ENCODE measurements at places on chromosomes 5 and 9.

DNA sequence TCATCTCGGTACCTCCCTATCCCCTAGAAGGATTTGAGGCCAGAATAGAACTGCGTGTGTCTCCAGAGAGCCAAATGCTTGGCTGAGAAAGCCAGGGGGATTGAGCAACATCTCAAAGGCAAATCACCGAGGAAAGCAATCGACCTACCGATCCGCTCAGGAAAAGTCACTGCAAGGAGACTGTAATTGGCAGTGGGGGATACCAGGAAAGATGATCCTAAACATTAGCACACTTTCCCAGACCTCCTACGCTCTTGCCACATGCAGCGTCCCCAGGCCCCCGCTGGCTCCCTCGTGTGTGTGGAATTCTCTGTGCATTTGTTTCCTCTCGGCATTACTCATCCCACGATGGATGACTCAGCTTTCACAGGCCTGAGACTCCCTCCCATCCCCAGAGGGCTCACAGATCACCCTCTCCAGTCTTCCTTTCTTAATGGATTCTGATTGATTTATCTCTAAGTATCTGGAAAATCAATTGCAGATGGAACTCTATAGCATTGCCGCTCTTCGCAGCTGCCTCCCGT lies 82.2 kb upstream of the ICE1 start:
- no peak for DNase-seq

- no peak for DNase-seq
Observed at GRCh38 chr9:100602342-100602801, 24.5 kb downstream of the CAVIN4 start.

GRCh38 chr5:175003531-175003930 lies 279.1 kb downstream of the MSX2 start:
- no peak for DNase-seq

DNA sequence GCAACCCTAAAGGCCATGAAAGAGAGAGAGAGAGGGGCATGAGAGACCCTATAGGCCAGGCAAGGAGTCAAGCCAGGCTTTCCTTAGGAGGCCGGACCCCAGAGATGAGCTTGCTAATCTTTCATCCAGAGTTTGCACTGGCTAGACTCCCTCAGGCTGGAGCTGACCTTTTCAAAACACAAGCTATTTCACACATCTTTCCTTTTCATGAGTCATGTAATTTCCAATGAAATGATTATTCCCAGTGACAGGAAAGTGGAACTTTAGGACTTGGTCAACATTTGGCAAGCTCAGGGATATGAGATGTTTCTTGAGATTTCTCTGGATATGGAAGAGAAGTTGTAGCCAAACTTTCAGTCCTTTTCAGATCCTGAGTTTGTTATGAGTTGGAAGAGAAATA lies 117.7 kb downstream of the TARS1 start:
- no peak for DNase-seq

- DNase-seq: no peak
Observed at GRCh38 chr5:32233220-32233695, 59.1 kb upstream of the GOLPH3 start.

- DNase-seq: no peak
Observed at GRCh38 chr9:124452841-124453585, 2.8 kb downstream of the ADGRD2 start.

DNA sequence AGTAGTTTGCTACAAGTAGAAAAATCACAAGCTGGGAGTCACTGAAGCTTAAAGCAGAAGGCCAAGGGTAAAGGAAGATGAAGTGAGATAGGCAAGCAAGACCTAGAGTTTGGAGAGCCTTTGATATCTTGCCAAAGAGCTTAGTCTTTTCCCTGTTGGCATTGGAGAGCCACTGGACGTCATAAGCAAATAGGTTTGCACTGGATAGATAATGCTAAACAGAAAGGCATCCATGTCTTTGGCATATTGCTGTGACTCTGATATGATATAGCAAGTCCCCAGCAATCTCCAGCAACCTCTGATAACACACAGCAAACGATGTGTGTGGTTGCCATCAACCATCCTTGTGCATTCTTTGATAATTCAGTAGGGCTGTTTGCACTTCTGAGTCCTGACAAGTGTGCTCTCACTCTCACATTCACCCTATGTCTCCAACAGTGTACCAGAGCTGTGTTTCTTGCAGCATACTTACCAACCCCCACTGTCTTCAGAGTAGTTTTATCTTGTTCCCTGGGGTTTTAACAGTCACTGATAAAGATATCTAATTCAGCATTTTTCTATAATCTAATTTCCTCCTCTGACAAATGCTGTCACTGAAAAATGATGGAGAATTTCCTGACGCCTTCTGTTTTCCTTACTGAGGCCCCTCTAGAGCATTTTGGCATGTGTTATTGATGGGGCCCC lies 16.9 kb upstream of the FREM1 start:
- DNase-seq: no peak

- no peak for DNase-seq
Observed at GRCh38 chr9:93699650-93700049, 123.3 kb downstream of the PHF2 start.

- no peak for DNase-seq
Observed at GRCh38 chr5:112743631-112744030, 5.9 kb downstream of the APC start.

DNA sequence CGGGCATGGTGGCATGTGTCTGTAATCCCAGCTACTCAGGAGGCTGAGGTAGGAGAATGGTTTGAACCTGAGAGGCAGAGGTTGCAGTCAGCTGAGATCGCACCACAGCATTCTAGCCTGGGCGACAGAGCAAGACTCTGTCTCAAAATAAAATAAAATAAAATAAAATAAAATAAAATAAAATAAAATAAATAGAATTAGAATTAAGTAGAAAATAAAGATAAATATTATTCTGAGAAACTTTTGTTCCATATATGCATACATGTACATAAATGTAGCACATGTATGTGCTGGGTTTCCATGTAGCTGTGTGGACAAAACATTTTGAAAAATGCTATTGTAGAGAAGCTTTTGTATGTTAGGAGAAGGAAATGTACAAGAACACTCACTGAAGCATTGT lies 129.4 kb upstream of the VLDLR start:
- no peak for DNase-seq

DNA sequence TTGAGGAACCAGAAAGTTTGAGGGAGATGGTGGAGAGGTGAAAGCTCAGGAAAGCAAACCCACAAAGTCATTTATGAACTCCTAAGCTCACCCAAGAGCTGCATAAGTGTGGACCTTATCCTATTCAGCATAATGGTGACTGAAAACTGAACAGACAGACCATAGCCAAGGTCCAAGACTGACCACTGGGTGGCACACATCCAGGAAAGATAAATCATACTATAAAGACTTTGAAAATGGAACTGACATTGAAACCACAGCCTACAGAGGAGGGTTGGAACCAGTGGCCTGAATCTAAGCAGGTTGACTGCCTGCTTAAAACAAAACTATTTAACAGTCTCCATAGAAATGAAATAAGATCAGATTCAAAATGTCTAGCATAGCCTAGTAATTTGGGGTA lies 121.0 kb upstream of the RGS7BP start:
- no peak for DNase-seq
